ENCODE measurements at places on chromosomes 4 and X.

- DNase-seq = no peak
These were observed 106.6 kb upstream of the PCDH18 start for GRCh38 chr4:137638934-137639333.

DNA sequence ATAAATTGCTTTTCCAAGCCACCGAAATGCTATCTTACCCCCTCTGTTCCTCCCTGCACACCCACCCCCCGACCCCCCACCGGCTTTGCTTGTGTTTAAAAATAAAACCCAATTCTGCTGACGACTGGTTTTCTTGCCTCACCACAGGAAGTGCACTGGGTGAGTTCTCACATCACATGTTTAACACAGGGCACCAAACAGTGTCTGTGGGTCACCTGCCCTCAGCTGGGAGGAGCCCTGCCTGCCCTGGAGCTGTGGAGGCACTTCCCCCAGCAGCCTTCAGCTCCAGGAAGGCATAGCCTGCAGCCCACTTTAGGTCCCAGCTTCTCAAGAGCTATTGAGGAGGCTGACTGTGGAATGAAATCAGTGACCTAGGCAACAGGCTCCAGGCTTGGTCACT lies 8.8 kb downstream of the TMEM255A start:
- DNase-seq = no peak

- no peak for DNase-seq
These were observed 47.5 kb upstream of the RAP2C start for GRCh38 chrX:132266583-132267355.

- no peak for DNase-seq
These were observed 231.5 kb downstream of the PCDH18 start for GRCh38 chr4:137300776-137301175.
